ENCODE measurements at places on chromosomes 5 and 9.
A peak's percentile ranks its signal among the peaks of the same experiment; 100 is the strongest.

GRCh38 chr9:93139365-93140182 is 5.5 kb upstream of the NINJ1 start:
- no peak for DNase-seq

DNA sequence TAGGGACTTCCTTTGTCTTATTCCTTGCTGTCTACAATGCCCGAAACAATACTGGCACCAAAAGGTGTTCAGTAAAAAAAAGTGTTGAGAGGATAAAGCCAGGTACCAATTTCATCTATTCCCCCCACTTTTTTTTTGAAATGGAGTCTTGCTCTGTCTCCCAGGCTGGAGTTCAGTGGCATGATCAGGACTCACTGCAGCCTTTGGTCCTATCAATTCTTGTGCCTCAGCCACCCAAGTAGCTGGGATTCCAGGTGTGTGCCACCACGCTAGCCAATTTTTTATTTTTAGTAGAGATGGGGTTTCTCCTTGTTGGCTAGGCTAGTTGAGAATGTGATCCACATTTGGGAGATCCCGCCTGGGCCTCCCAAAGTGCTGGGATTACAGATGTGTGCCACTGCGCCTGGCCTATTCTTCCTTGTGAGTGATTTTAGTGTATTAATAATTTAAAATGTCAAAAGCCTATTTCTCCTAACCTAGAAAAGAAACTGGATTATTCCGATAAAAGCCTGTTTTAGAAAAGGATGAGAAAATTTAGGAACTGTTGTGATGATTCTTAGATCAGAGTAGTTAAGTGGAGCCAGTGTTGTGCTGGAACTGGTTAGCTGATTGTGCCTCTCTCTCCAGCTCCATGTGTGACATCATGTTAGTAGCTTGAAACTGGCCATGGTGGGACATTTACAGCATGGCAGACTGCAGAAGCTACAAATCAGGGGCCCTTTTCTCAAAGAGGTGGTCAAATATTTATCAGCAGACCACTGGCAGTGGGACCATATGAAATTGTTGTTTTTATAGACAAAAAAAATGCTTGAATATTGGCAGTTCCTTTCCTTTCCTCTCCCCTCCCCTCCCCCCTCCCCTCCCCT is 14.3 kb downstream of the CDC42SE2 start:
- DNase-seq, result no peak

GRCh38 chr9:106726070-106726815 is 136.7 kb upstream of the ZNF462 start:
- peak; percentile 10 for DNase-seq

GRCh38 chr9:88462191-88462590 is 72.8 kb upstream of the NXNL2 start:
- DNase-seq, result peak; percentile 72

GRCh38 chr9:32045513-32045912 is 338.9 kb upstream of the ACO1 start:
- no peak for DNase-seq

GRCh38 chr5:138463419-138464007 is 1.8 kb upstream of the EGR1 start:
- no peak for DNase-seq

GRCh38 chr5:174755106-174755505 is 30.7 kb downstream of the MSX2 start:
- peak; percentile 38 for DNase-seq

GRCh38 chr9:104861397-104861796 is 66.6 kb downstream of the ABCA1 start:
- no peak for DNase-seq

GRCh38 chr9:406886-407654 is 192.4 kb downstream of the DOCK8 start:
- no peak for DNase-seq

GRCh38 chr5:172451771-172452197 is 2.5 kb downstream of the SH3PXD2B start:
- peak; percentile 86 for DNase-seq

Measured in choroid plexus epithelial cell (primary cell).